ENCODE measurements at places on chromosomes 16 and 17.

DNA sequence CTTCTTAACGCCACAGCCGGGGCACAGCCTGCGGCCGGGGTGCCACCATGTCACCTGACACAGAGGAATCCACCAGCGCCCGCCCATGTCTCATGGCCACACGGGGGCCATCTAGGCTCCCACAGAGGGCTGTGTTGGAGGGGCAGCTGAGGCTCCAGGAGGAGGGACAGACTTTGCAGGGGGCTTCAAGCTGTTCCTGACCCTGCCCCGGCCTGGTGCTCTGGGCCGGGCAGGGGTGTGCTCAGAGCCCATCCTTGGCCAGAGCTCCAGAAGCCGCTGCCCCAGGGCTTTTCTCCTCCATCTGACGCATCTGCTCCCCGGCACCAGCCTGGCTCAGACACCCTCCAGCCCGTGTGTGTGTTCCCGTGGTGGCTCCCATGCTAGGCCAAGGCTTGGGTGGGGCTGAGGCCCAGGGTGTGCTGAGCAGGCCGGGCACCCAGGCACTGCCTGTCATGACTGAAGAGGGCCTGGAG is 7.8 kb upstream of the SLC38A10 start:
- no peak for DNase-seq

- no peak for DNase-seq
Measured at GRCh38 chr17:28550858-28551257, 1.6 kb downstream of the UNC119 start.

- DNase-seq, result no peak
Measured at GRCh38 chr16:52090080-52090479, 456.9 kb downstream of the TOX3 start.

DNA sequence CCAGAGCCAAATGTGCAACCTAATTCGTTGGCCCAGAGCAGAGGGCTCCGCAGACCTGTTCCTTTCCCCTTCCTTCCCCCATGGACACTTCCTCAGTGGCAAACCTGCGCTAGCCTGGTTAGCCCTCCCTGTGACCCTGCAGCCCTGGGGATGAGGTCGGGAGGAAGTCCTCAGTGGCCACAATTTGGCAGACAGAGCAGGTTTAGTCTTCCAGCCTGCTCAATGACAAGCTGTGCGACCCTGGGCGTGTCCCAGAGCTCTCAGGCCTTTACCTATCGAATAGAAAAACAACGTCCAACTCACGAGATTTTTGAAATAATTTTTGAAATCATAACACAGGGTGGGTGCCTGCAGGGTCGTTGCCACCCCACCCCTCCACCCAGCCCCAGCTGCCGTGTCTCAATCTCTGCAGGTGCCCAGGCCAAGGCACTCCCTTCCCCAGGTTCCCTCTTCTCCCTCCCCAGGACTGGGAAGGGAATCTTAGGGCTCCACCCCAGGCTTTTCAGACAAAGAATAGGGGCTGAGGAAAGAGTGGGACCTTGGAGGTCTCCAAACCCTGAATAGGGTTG is 1.4 kb downstream of the HBM start:
- no peak for DNase-seq

DNA sequence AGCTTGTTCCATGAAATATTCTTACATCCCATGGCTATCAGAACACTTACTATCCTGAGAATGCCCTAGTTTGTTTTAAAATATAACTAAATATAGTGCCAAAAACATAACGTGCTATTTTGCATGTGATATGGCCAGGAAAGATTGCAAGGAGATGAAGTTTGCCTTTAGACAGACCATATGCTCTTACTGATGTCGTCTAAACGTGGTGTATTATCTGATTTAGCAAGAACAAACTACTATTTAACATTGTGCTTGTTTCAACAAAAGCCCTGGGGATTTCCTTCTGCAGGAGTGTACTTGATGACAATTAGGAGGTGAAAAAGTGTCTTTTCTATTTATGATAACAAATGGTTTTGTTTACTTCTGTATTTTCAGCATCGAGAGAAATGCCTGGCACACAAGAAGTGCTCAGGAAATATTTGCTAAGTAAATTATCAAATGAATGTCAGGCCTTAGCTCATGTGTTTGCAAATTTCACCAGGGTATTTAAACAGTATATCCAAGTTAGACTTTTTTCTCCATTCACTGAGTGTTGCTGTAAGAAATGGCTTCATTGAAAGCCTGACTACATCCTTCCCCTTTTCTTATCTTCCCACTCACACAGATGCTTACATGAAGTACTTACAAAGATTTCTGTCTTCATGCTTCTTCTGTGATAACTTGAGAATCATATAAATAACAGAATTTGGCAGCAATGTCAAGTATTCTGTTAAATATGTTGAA is 1033.6 kb downstream of the CDH8 start:
- no peak for DNase-seq

GRCh38 chr16:47978491-47979163 is 177.2 kb downstream of the ABCC12 start:
- no peak for DNase-seq

GRCh38 chr16:49835161-49835777 is 20.6 kb downstream of the ZNF423 start:
- no peak for DNase-seq

GRCh38 chr17:66275651-66276050 is 26.8 kb upstream of the PRKCA start:
- no peak for DNase-seq
